ENCODE measurements at places on chromosomes 2 and 18.

- no peak for DNase-seq
Measured at GRCh38 chr2:159608723-159609308, 7.5 kb downstream of the BAZ2B start.

DNA sequence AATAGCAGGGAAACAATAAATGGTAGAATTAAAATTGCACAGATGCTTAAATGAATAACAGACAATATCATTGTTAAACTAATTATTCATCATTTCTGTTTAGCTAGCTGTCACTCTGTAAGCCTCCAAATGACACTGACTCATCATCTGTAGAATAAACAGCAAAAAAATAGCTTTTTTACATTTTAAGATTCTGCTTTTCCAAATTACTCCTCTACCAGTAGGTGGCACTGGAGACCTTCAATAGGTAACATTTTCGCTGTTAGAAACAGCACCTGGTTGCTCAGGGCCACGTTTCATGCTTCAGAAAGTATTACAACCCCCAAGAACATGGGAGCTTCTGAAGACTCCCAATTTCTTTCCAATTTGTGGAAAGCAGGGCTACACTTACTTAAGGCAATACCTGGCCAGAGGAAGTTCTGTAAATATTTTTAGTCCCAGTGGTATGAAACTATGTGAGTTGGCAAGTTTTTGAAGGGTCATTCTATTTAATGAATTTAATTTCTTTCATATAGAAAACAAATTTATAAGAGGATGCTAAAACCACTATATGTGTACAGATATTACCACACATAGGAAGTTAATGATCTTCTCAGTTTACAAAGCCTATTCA is 45.4 kb downstream of the TTN start:
- DNase-seq, result no peak

- DNase-seq, result no peak
Measured at GRCh38 chr2:72325592-72326422, 178.1 kb upstream of the CYP26B1 start.

GRCh38 chr18:66749030-66749429 is 145.1 kb upstream of the CDH19 start:
- DNase-seq, result no peak

DNA sequence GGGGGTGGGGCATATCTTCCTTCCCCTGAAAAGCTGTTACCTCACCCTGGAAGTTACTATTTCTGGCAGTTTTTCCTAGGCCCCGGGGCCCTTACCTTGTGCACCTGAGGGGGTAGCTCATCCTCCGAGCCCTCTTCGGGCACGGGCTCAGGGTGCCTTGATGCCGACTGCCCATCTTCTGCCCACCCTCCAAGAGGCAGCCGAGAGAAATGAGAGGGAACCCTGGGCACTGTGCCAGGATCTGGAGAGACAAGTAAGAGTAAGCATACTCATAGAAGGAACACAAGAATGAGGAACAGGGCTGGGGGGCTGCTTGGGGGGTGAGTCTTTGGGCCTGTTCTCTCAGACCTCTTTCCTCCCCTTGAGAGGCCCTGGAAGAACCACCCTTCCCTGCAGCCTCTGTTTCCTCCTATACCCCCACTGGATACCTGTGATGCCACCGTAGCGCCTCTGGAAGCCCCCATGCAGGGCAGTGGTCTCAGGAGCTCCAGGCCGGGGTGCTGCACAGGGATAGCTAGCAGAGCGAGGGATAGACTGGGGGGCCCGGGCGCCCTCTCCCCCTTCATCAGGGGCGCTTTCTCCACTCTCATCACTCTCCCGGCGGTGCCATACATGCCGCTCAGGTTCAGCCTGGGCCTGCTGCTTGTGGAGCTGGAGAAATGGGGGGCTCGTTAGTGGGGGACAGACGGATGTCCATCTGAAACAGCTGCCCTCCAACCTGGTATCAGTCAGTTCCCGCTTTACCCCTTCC is 2.1 kb upstream of the ABCB6 start:
- DNase-seq, result no peak

GRCh38 chr2:171431677-171432167 is 2.1 kb downstream of the METTL8 start:
- DNase-seq, result no peak

- no peak for DNase-seq
Measured at GRCh38 chr18:79367989-79368388, 27.7 kb upstream of the NFATC1 start.

DNA sequence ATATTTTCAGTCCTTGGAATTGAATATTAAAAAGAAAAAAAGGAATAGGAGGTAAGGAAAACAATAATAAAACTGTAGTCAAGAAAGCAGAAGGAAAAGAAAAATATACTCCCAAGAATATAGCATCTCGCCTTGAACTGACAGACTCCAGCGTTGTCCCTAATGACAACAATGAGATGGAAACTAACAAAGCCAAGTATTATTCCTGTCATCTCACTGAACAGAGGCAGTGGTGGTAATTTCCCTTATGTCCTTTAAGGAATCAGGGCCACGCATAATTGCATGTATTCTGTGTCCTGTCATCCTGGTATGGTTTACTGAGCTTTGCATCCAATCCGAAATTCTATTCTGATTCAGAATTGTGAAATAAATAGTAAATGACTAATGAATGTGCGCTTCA is 158.9 kb downstream of the LRRTM4 start:
- DNase-seq, result no peak

DNA sequence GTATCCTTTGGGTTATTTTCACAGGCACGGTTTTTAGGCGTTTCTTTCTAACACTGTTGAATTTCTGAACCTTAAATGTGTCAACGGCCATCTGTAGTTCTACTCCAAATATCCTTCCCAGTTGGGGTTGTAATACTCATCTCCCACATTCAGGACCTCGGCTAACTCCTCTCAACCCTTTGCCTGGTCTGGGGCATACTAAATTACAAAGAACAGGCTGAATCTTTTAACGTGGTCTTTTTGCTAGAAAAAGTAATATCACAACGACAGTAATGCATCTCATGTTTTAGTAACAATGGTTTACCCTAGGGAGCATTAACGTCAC is 2.1 kb downstream of the RPRM start:
- DNase-seq, result no peak

DNA sequence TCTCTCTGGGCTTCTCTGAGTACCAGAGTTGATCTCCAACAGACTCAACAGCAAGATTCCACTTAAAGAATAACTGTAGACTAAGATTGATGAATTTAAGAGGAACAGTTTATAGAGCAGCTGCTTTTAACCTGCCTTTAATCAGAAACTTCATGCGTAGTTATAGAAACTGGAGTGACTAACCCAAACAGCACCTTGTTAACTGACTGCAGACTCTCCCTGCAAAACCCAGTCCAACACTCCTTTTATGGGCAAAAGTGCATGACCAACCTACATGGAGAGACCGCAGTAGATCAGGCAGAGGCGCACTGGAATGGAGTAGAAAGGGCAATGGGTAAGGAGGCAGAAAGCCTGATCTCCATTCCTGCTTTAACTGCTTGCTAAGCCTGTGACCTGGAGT is 110.6 kb downstream of the NRP2 start:
- DNase-seq, result no peak
